ENCODE measurements at places on chromosomes 5 and 9.

DNA sequence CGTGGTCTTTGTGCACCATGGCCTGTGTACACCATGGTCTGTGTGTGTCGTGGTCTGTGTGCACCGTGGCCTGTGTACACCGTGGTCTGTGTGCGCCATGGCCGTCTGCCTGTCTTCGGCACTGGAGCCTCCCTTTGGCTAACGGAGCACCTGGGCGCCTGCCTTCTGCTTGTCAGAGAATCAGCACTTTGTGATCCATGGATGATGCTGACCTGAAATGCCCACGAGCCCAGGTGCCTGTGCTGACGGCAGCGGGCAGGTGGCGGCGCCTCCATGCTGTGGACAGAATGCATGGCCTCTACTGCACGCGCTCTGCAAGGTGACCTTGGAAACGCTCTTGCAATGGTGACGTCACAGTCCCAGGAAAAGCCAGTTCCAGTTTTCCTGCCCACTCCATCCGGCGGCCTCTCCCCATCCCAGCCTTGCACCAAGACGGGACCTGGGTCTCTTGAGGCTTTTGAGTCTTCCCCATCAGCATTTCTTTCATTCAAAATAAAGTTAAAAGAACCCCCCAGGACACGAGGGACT lies 14.6 kb downstream of the LCN9 start:
- DNase-seq = no peak

GRCh38 chr5:96347502-96348292 lies 85.4 kb downstream of the PCSK1 start:
- DNase-seq = no peak

- no peak for DNase-seq
Observed at GRCh38 chr5:167143716-167144115, 1147.7 kb upstream of the WWC1 start.

DNA sequence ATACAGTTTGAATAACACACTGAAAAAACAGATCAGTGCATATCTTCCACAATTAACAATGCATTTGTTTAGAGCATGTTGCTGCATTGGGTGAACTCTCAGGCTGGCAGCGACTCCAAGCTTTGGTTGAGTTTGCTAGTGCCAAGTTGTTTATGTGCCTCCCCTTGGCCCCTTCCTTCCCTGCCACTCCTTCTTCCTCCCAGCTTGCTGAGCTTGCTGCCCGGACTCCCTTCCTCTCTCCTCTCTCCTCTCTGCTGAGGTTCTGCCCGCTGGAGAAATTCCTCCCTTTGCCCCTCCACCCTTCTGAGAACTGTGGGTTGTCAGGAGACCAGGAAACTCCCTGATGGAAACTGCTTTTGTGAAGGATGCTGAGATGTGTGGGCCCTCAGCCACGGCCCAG lies 247.3 kb downstream of the PDZD2 start:
- DNase-seq = no peak

Measured in activated CD4-positive, alpha-beta T cell treated with anti-CD3 and anti-CD28 coated beads, Interleukin-2, amount 50 U/mL, for 24 hours (primary cell).